T-cell (primary cell): ENCODE measurements at places on chromosomes 2 and 18.
A peak's percentile ranks its signal among the peaks of the same experiment; 100 is the strongest.

GRCh38 chr2:172985139-172985892 is 90.3 kb upstream of the MAP3K20 start:
- DNase-seq = no peak

- DNase-seq = peak; percentile 46
Measured at GRCh38 chr2:86786001-86786536, 4.6 kb downstream of the CD8A start.

DNA sequence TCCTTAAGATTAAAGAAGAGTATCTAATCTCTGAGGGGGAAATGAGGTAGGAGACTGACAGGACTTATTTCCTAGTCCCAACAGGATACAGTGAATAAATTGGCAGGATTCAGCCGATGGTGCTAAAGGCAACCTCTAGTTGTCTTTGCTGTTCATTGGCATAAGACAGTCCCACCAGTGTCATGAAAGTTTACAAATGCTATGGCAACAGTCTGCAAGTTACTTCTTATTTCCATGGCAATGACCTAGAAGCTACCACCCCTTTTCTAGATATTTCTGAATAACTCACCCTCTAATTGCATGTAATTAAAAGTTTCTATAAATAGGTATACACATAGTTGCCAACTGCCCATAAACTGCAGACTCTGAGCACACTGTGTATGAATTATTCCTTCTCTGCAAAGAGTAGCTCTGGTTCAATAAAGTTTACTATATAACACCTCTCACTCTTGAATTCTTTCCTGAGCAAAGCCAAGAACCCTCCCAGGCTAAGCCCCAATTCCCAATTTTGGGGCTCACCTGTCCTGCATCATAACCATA is 172.7 kb upstream of the LRATD1 start:
- no peak for DNase-seq

- no peak for DNase-seq
Measured at GRCh38 chr2:99504844-99505584, 15.2 kb upstream of the REV1 start.

DNA sequence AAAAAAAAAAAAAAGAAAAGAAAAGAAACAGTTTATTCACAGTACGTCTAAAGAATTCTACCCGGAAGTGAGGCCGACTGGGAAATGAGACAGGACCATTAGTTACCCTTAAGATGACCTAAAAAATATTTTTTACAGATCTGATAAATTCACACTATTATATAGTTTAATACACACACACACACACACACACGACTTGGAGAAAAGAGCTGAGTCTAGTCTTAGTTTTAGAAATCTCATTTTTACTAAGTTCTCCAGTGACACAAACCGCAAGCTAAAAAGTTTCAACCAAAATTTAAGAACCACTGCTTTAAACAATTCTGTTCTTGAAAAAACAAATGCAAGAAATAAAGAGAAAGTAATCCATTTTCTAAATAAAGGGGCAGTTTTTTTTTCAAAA is 27.1 kb downstream of the ST3GAL5 start:
- DNase-seq = no peak

DNA sequence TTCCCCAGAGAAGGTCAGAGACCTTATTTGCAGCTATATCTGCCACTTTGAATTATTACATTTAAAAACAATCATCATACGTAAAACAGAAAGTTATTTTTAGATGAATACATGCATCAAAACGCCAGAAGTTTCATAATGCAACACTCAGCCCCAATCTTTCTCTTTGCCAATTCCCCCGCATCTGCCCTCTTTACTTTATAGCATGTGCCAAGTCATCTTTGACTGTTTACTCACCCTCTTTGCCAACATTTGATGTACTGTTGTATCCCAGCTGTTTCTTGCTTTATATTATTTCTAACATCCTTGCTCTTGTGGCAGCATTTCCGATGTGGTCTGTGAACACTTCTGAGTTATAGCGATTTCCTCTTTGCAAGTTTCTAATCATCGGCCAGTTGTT is 86.2 kb downstream of the CRIM1 start:
- DNase-seq = no peak

DNA sequence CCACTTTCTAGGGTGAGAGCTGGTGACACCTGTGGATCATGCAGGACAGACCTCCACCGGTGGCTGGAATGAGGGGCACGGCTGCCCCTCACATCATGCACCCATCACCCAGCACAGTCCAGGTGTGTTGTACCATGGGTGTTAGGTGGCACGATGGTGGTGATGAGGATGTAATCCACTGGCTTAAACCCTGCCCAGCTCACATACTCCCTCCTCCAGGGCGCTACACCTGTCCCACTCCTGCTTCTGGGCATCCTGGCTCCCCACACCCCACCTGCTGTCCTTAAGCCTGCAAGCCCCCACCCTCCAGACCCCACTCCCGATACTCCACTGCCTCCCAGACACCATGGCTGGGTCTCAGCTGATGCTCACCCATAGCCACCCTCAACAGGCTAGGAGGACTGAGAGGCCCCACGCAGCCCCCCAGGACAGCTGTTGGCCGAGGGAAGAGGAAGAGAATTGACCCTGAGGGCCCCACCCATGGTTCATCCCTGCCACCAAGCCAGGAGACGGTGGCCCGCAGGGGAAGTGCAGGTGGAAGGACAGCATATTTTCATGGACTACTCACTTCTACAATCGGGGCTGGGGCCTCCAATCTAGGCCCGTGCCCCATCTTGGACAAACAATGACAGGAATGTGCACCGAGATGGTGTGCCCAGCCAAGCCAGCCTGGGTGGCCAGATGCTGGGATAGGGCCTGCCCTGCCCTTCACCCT is 34.3 kb downstream of the MAL start:
- no peak for DNase-seq

- DNase-seq = no peak
Measured at GRCh38 chr2:36701391-36701795, 4.9 kb downstream of the VIT start.

DNA sequence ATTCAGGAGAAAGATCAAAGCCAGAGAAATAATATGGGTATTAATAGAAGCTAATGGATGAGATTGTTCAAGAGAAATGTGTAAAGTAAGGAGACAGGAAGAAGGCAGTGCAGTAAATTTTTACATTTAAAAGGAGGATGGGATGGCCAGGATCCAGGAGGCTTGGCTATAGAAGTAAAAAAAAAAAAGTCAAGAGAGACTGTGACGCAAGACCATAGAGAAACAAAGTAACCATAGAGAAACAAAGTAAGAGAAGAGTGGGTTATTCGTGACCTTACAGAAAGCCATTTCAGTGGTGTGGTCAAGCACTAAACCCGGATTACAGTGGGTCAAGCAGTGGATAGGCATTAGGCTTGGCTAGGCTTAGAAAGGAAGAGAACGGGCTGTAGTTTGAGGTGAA is 10.5 kb upstream of the FAM171B start:
- no peak for DNase-seq

GRCh38 chr2:226953206-226953605 is 117.4 kb downstream of the RHBDD1 start:
- no peak for DNase-seq

- no peak for DNase-seq
Measured at GRCh38 chr2:28377984-28378678, 14.5 kb upstream of the FOSL2 start.

DNA sequence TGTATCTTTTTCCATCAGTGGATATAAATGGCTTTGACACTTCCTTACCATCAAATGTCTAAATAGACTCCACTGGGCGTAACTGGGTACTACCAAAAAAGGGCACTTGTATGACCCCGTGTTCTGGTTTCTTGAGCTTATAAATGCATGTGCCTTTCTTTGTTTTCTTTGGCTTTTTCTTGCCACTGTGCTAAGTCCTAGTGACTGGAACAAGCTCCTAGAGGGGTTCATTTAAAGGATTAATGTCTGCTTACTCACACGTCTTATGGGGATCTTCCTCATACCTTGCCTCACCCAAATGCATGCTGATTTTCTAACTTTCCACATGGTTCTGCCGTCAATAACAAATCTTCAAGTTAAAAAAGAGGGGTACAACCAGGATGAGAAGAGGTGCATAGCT is 19.8 kb upstream of the ZNF532 start:
- DNase-seq = no peak

- no peak for DNase-seq
Measured at GRCh38 chr2:195181059-195181705, 475.8 kb upstream of the SLC39A10 start.

GRCh38 chr2:11330457-11331142 is 13.8 kb downstream of the ROCK2 start:
- DNase-seq = no peak

- no peak for DNase-seq
Measured at GRCh38 chr2:207184348-207184747, 18.6 kb upstream of the KLF7 start.

DNA sequence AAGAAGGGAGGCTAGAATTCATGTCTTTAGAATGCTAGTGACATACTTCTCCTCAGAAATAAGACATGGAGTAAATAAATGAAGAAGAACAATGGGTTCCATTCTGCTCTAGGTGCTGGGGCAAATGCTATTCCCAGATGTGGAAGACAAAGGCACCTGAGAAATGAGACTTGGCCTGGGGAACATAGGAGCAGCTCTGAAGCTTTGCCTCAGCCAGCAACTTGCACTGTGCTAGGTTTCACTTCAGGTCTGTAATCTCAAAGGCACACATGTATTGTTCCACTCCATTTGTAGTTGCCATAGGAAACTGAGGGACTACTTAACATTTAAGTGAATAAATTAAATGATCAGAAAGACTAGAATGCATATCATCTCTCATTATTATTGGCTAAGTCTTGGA is 538.9 kb upstream of the REG3G start:
- no peak for DNase-seq

DNA sequence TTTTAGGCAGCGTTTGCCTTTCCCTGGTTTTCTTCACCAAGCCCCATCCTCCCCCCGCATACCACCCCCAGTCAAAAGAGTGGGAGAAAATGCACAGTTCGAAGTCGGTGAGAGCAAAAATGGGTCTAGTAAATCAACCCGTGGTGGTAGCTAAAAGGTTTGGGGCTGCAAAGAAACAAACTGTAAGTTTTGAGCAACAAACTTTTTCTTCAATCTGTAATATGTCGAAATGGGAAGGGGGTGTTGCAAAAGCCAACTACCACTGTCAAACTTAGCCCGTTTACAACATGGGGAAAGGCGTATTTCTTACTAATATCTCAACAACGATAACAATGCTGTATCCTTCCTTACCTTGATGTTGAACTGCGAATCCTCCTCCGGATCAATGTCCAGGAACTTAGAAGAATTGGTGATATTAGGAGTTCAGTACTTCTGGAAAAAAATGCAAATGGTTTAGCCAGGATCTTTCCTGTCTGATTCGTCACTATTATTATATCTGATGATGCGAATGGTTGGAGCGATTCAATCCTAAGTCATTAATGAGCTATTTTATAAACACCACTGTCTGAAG is 2.4 kb upstream of the SATB2 start:
- no peak for DNase-seq

- no peak for DNase-seq
Measured at GRCh38 chr18:9655232-9655767, 40.9 kb upstream of the PPP4R1 start.

GRCh38 chr18:77065221-77065981 is 67.2 kb downstream of the MBP start:
- DNase-seq = peak; percentile 34
